T-cell (primary cell): ENCODE measurements at places on chromosomes 2 and 18. TPM values are rescaled to one million over a fixed set of nuclear protein-coding genes. Genes with fewer than 3 reads are reported as not detected.

The ACADL gene
- not detected for total RNA-seq

The YPEL5 gene
- 73.0 TPM for total RNA-seq

The UGT1A5 gene
- not detected for total RNA-seq

The CIB4 gene
- total RNA-seq, result not detected

The KCNG3 gene
- 0.15 TPM for total RNA-seq

The HOXD12 gene
- not detected for total RNA-seq

The CGREF1 gene
- total RNA-seq, result 1.1 TPM

The AAMP gene
- 71.0 TPM for total RNA-seq

The IL36A gene
- total RNA-seq, result not detected

The AKAIN1 gene
- not detected for total RNA-seq

The PLEKHH2 gene
- 1.8 TPM for total RNA-seq

The OTOS gene
- not detected for total RNA-seq

The LONRF2 gene
- total RNA-seq, result 0.30 TPM

The QPCT gene
- 1.5 TPM for total RNA-seq

The MAPK4 gene
- not detected for total RNA-seq

The SOS1 gene
- 115 TPM for total RNA-seq

The ZCCHC2 gene
- total RNA-seq, result 88.0 TPM

The C2orf66 gene
- total RNA-seq, result not detected

The PLGLB1 gene
- 14.5 TPM for total RNA-seq

The GALR1 gene
- not detected for total RNA-seq

The CYB5A gene
- total RNA-seq, result 14.4 TPM

The MAP3K19 gene
- not detected for total RNA-seq

The PTGR3 gene
- 40.2 TPM for total RNA-seq

The RMC1 gene
- total RNA-seq, result 51.0 TPM

The CD8B gene
- total RNA-seq, result 206 TPM

The LDLRAD4 gene
- total RNA-seq, result 71.4 TPM

The KCNJ13 gene
- not detected for total RNA-seq

The CDKL4 gene
- not detected for total RNA-seq

The DNER gene
- not detected for total RNA-seq

The EPB41L5 gene
- total RNA-seq, result 7.3 TPM

The PRKAG3 gene
- not detected for total RNA-seq

The AMER3 gene
- total RNA-seq, result not detected

The PSME4 gene
- 72.5 TPM for total RNA-seq

The ALKAL2 gene
- not detected for total RNA-seq

The CFC1 gene
- not detected for total RNA-seq

The SKOR2 gene
- total RNA-seq, result not detected

The CCDC68 gene
- total RNA-seq, result not detected

The C2orf78 gene
- total RNA-seq, result not detected

The SGPP2 gene
- total RNA-seq, result 2.2 TPM

The CXCR2 gene
- not detected for total RNA-seq

The CACNB4 gene
- 0.84 TPM for total RNA-seq

The VIT gene
- total RNA-seq, result not detected

The COLEC11 gene
- total RNA-seq, result not detected

The GNAL gene
- total RNA-seq, result 0.18 TPM

The ERBB4 gene
- not detected for total RNA-seq

The UGT1A8 gene
- not detected for total RNA-seq

The KCNJ3 gene
- total RNA-seq, result not detected

The ETAA1 gene
- total RNA-seq, result 12.5 TPM

The ABHD1 gene
- 1.4 TPM for total RNA-seq

The ADRA2B gene
- total RNA-seq, result 0.16 TPM

The ZDBF2 gene
- 21.3 TPM for total RNA-seq
